ENCODE measurements at places on chromosomes 2 and 18.

GRCh38 chr2:26577442-26578112 lies 63.6 kb downstream of the CIB4 start:
- DNase-seq = peak; percentile 29

GRCh38 chr18:79300413-79300812 lies 95.3 kb upstream of the NFATC1 start:
- DNase-seq = no peak

DNA sequence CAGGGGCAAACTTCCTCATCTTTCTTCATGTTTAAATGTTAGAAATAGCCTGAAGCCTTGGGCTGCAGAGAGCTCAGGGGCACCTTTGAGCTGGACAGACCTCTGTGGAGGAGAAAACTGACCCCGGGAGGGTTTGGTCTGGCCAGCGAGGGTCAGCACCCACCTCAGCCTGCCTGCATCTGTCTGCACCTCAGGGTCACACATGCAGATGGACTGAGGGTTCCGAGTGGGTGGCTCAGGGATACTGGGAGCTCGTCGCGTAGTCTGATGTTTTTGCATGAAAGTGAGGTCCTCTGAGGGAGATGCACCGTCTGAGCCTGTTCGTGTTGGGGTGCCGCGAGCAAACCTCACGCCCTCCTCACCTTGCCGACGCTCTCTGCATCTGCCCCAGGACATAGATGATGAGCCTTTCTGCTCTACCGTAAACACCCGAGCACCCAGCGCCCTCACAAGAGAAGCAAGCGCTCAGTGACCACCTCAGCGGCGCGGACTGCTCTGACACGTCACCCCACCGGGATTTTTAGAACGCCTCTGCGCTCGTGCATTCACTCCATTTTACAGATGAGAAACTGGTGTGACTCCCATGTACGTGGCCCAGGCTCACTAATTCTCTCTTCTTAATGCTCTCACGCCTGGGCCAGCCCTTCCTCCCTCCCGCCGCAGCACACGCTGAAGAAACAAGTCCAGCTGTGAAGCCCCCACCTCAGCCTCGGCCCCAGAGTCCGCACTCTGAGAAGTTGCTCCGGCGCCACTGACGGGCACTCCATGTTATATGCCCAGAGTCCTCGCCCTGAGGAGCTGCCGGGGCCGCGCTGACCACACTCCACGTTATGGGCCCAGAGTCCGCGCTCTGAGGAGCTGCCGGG lies 9.5 kb downstream of the KCNG2 start:
- DNase-seq = no peak

GRCh38 chr2:169486487-169486886 lies 7.2 kb downstream of the BBS5 start:
- no peak for DNase-seq

DNA sequence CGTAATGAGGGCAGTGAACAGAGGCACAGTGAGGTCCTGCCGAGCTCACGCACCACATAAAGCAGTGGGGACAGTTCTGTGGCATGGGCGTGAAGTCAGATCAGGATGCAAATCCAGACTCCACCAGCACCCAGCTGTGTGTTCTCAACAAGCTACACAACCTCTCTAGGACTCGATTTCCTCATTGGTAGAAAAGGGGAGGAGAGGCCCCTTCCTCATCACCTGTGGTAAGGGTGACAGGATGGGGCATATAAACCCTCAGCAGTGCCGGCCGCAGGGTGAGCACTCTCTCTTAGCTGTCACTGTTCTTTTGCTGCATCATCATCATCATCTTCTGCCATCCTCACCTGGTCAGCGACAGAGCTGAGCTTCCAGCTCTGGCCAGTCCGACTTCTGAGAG lies 54.8 kb downstream of the C2orf76 start:
- DNase-seq = no peak

- no peak for DNase-seq
Measured at GRCh38 chr2:183532514-183532913, 408.3 kb downstream of the NUP35 start.

DNA sequence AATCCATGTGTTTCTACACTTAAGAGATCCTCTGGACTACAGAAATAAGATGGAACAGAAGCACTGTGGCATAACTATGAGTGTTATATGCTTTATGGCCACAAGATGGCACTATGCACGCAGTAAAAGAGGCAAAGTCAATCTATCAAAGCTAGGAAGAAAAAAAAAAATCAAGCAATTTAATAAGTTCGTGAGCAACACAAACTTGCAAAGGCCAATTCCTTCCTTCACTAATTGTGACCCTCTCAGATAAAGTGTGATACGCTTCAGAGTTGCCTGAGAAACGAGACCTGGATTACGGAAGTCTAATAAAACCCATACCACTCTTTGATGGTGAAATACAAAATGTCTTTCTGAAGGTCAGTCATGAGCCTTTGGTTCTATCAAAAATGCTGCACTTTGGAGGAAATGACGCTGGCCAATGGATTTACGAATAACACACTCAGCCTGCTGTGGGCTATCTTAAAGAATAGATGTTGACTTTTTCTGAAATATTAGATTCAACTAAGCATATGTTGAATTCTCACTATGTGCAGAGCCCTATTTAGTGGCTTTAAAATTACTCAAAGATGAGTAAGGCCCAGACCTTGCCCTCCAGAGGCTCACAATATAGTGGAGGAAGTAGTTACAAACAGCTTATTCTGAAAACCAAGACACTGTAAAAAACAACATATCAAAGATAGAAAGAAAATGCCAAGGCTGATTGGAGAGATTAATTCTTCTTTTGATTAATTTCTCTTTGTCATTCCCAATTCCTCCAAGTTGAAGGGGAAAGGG lies 35.5 kb upstream of the TTR start:
- DNase-seq = peak; percentile 4

DNA sequence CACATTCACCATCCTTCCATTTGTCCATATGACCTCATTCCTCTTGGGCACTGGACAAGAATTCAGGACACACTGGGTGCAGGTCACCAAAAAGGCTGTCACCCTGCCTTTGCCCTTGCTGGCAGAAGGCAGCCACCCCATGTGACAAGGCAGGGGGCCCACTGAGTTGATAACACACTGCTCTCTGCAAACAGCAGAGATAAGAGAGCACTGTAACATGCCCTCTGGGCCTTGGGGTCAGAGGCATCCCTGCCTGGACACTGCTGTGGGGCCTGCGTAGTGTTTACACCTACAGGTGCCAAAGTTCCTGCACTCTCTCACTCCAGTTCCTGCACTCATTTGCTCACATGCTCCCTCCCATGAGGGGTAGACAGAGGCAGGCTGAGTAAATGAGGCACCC lies 344.7 kb upstream of the TCF4 start:
- DNase-seq = no peak

- DNase-seq = no peak
Measured at GRCh38 chr2:203994735-203995134, 58.2 kb downstream of the ICOS start.

- no peak for DNase-seq
Measured at GRCh38 chr2:50379351-50379750, 652.6 kb downstream of the NRXN1 start.

GRCh38 chr18:286515-287310 lies 18.9 kb upstream of the THOC1 start:
- DNase-seq = no peak

GRCh38 chr18:62289047-62289446 lies 36.1 kb upstream of the TNFRSF11A start:
- DNase-seq = no peak

GRCh38 chr2:36921984-36922383 lies 44.4 kb downstream of the STRN start:
- DNase-seq = no peak

DNA sequence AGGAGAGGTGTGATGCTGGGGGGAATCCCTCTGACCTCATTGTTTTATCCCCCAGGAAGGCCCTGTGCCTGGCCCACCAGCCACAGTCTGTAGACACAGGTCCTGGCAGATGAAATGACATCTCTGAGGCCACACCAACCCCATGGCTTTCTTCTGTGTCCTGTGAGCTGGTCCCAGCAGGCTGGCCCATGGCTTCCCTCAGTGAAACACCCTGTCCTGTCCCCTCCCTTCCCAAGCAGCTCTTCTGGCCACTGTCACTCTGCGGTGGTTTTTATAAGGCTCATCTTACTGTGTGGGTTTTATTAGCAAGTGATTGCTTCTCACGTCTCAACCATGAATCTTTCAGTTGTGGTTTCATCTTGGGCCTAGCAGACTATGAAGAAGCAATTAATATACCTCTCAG lies 102.8 kb upstream of the STPG4 start:
- DNase-seq = no peak

GRCh38 chr2:127108090-127108523 lies 1.2 kb upstream of the BIN1 start:
- no peak for DNase-seq

- DNase-seq = no peak
Measured at GRCh38 chr2:214629875-214630274, 179.6 kb downstream of the BARD1 start.

DNA sequence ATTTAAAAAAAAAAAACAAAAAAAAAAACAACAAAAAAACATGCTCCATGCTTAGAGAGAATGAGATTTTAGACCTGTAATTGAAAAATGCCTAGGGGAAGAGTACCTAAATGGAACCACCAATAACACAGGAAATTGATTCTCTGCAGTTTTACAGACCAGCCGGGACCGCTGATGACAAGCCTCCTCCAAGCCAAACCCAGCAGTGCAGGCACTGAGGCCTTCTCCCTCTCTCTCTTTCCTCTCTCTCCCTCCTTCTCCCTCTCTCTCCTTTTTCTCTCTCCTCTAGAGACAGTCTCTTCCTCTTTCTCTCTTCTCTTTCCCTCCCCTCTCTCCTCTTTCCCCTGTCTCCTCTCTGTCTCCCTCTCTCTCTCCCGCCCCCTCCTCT lies 228.8 kb upstream of the COPS8 start:
- no peak for DNase-seq

- no peak for DNase-seq
Measured at GRCh38 chr2:133247631-133248030, 320.6 kb downstream of the NCKAP5 start.

GRCh38 chr2:53177327-53177726 lies 590.3 kb upstream of the CHAC2 start:
- DNase-seq = no peak

- no peak for DNase-seq
Measured at GRCh38 chr2:99867770-99868169, 274.6 kb downstream of the AFF3 start.

GRCh38 chr18:40993363-40993762 lies 961.7 kb upstream of the PIK3C3 start:
- no peak for DNase-seq

DNA sequence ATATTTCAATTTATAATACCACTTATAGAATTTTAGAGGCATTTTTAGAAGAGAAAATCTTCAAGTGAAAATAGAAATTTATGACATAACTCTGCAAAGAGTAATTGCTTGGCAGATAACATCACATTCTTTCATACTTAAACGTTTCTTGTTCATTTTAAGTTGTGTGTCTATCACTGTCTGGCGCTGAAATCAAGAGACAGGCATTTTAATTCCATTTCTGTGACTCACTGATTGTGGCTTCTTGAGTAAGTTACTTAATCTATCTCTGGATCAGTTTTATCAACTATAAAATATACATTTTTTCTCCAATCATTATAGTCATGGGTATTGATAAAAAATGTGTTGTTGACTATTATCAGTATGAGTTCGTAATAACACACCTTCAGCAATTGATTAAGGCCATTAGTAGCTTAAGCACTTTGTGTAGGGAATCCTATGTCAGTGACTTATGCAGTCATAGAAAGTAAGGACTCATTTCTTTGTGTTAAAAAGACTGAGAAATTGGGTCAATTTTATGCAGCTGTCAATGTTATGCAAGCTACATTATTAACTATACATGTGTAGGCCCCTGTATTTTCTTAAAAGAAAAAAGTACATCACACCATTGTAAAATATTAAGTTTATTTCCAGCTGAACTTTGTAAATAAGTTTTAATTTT lies 497.3 kb downstream of the CCDC85A start:
- no peak for DNase-seq

DNA sequence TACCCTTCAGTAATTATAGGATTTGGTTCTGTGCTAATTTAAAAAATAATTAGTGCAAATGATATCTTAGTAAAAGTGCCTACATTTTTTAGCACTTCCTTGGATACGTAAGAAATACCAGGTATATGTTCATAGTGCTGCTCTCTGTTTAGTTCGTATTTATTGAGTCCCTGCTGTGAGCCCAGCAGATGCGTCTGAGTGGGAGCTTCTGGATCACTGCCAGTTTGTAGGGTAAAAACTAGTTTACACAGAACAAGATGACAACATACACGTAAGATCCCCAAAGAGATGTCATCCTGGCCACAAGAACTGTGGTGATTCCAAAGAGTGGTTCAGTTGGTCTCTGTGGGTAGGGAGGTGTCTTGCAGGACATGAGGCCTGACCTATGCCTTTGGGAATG lies 103.2 kb downstream of the CTIF start:
- no peak for DNase-seq

- no peak for DNase-seq
Measured at GRCh38 chr2:159497847-159498246, 118.5 kb downstream of the BAZ2B start.

DNA sequence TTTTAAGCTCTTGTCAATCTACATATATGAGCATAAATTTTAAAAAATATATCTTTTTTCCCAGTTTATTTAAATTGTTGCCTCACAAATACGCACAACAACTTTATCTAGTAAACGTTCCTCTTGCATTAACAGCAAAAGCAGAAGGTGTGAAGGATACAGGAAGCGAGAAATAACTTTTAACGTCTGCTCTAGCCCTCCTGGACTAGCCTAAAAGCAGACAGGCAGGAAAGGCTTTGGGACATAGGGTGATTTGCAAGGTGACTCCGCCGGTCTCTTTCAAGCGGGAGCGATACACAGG lies 434 bp upstream of the DUSP19 start:
- no peak for DNase-seq

GRCh38 chr2:5618271-5618670 lies 73.9 kb upstream of the SOX11 start:
- no peak for DNase-seq

GRCh38 chr18:61710082-61710620 lies 182.7 kb downstream of the RNF152 start:
- DNase-seq = no peak

GRCh38 chr2:185522472-185522871 lies 216.1 kb upstream of the FSIP2 start:
- DNase-seq = no peak

- DNase-seq = no peak
Measured at GRCh38 chr2:154402213-154402612, 296.3 kb upstream of the KCNJ3 start.

- DNase-seq = no peak
Measured at GRCh38 chr2:216804357-216805350, 55.2 kb downstream of the TNP1 start.

- no peak for DNase-seq
Measured at GRCh38 chr18:49621717-49622351, 60.0 kb downstream of the LIPG start.

Measured in stimulated activated CD8-positive, alpha-beta memory T cell treated with anti-CD3 and anti-CD28 coated beads, Interleukin-7, amount 100 ng/mL, for 24 hours (primary cell).